ENCODE measurements at places on chromosomes 12 and 14. TPM values are rescaled to one million over a fixed set of nuclear protein-coding genes. Genes with fewer than 3 reads are reported as not detected.

- peak; percentile 29 for DNase-seq
Measured at GRCh38 chr14:21070610-21071224, 613 bp downstream of the ARHGEF40 start.

GRCh38 chr14:106837870-106838269 is 1311.5 kb downstream of the TMEM121 start:
- no peak for DNase-seq

DNA sequence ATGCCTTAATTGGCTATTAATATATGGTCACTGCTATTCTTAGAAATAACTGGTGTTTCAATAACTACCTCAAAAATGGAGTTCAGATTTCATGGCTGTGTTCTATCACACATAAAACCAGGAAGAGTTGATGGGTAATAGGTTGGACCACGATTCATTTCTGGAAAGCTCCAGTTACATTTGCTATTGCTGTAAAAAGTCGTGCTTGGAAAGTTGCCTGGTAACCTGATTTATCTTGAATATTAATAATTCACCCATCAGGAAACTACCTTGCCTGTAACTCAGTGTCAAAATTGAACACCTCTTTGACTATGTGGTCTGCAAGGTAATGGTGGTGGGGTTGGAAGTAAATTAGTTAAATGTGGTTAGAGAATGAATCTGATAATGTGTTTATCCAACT is 104.7 kb upstream of the IFNG-AS1 start:
- no peak for DNase-seq

DNA sequence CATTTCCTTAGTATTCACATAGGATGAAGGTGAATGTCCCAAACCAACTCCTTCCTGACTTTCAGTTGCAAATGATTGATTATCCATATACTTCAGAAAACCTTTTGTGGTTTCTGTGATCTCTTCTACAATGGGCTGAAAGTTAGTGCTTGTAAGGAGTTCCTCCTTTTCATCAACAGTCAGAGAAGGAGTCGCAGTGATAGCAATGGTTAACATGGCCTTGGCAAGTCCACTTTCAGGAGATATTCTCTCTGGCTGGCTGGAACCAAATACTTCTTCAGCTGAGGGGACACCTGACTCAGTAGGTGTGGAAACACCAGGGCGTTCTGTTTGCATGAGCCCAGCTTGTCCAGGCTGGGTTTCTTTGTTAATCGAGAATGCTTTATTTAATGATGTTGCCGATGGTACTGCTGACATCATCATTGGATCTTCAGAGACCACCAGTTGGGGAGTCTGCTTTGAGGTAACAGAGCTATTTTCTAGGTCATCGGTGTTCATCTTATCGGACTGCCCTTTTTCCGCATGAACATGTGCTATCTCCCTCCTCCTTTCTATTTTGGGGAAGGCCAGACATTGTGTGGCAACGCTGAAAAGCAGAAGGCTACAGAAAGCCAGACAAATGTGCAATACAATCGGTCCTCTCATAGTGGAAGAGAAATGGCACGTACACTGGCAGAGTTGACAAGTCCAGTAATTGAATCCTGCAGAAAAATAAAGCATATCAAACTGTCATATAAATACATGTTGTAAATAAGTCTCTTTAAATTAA is 13.1 kb downstream of the ARMH4 start:
- no peak for DNase-seq

- DNase-seq, result no peak
Measured at GRCh38 chr12:121085069-121085468, 46.0 kb upstream of the OASL start.

DNA sequence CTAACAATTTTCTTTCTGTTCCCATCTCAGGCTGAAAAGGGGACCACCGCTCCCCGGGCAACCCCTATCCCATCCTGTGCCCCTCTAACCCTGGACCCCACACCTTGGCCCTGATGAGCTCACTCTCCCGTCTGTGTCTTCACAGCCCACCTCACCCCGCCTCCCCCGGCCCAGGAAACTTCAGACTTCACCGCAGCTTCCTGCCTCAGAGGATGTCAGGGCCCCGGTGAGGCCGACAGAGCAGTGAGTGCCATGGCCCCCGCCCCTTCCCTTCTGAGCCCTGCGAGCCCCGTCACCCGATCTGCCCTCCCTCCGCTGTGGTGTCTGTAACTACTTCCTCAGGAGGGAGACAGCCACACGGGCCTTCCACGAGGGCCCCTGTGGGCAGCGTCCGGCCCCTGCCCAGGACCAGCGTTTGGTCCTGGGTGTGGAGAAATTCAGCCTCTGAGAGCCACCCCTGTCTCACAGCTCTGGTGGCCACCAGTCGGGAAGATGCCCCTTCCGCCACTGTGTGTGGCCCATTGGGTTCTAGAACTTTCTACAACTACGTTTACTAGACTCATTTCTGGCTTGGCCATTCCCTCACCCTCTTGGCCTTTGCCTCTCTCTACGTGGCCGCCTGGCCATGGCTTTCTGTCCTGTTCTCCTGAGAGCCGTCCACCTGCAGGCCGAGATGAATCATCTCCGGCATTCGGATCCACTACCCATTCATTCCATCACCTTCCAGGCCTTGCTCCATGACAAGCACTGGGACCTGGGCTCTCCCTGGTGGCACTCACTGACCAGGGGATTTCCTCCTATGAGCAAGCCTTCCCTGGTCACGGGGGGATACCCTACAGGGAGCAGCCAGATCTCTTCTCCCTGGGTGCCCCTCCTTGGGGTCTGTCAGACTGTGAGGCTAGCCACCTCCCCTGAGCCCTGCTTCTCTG is 3.4 kb downstream of the RHOF start:
- peak; percentile 88 for DNase-seq

GRCh38 chr12:53200458-53201176 is 6.4 kb downstream of the ITGB7 start:
- DNase-seq, result peak; percentile 43

DNA sequence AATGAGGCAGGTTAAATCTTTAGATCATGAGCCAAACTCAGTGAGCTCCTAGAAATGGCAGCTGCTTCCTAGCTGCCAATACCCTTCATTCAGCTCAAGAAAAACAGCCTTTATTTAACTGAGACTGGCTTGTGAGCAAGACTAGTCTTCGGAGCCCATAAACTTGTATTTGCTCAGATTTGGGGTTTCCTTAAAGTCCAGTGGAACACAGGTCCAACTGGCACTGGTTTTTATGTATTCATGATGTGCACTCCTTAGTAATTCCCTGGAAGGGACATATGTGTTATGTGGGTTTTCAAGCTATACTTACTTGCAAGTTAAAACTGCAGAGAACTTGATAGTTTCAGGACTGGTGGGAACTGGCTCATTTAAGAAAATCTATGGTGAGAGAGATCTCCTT is 380.1 kb upstream of the TMEM132C start:
- DNase-seq, result no peak

DNA sequence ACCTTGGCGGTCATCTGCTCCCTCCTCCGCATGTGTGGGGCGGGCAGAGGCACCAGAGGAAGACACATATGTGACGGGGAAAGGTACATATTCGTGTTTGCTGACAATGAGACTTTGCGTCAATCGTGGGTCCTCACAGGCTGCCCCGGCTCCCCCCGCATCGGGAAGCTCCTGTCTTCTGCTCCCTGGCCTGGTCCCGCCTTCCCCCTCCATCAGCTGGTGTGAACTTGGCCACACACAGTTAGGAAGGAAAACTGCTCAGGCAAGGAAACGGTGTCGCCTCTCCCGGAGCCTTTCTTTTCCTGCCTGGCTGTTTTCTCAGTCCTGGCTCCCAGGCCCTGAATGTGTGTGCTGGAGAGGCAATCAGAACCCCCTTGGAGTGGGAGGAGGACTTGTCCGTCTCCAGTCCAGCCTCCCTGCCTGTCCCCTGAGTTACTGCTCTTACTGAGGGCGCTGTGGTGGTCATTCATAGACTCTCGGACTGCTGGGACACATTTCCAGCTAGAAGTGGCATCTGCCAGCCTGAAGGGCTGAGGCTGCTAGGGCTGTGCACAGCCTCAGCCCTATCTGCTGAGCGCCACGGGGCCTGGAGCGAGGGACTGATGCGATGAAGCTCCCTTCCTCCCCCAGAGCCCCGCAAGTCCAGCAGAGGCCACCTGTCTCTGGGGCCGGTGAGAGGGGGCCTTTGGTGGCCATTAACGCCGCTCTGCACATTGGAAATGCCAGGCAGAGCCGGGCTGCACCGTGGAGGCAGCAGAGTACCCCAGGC is 44.2 kb upstream of the TSPAN9 start:
- no peak for DNase-seq

- no peak for DNase-seq
Measured at GRCh38 chr12:80157645-80158044, 58.3 kb downstream of the OTOGL start.

DNA sequence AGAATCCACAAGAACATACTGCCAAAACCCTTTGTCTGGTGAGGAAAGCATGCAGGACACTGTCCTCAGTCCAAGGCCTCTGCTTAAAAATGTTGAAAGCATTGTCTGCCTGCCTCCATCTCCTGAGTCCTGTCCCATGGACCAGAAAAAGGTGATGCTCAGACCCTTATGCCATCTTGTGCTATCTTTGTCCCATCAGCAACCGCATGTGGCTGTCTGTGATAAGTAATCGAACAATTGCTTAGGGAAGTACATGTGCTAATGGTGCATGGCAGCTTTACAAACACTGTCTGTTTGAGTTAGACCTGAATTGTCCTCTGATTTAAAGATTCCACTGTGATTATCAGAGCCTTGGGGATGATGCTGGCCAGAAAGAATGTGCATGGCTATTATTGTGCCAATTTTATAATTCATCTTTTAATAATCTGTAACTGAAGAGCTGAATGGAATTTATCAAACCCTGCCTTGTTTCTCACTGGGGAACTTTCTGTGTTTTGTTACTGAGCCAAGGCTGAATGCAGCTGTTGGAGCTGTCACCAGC is 177.5 kb downstream of the DACT1 start:
- DNase-seq, result no peak

C12orf50 gene
- polyA plus RNA-seq, result not detected

BATF gene
- 26.7 TPM for polyA plus RNA-seq

SERPINA1 gene
- 0.80 TPM for polyA plus RNA-seq

SLC5A8 gene
- not detected for polyA plus RNA-seq

ITGB7 gene
- polyA plus RNA-seq, result 205 TPM
